Omental fat pad (tissue), 4 donors: ENCODE measurements at places on chromosomes 1 and 21.

DNA sequence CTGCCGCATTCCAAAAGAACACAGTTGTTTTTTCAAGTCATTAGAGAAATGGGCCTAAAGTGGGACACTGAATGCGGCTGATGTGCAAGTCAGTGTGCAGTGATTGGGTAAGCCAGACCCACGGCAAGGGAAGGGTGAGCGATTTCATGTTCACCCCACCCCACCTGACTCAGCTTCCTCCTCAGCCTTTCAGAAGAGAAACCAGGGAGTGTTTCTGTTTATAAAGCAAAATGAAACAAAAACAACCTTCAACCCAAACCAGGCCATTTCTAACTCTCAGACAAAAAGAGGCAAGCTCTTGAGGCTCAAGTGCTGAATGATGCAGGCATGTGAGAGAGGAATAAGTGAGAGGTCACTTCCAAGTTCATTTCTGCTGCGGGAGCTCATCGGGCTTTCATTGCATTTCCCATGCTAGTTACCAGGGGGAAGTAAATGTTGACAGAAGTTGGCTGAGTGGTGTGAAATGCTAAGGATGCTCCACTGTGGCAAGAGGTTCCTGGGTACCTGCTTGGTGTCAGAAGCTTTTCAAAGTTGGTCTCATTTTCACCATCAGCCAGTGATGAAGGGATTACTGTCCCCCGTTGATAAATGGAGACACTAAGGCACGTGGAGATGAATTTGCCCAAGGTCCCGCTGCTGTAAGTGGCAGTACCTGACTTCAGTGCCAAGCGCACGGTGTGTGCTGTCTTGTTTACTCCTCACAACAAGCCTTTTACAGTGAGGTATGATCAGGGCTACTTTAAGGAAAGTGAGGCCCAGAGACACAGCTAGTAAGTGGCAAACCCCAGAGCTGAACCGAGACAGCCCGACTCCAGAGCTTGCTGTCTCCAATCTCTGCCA, 29.1 kb downstream of the STPG1 start:
- DNase-seq: no peak

GRCh38 chr1:27143401-27143800, 11.5 kb downstream of the SLC9A1 start:
- no peak for DNase-seq

- DNase-seq: no peak
Measured at GRCh38 chr21:43893536-43894205, 28.6 kb downstream of the AGPAT3 start.

DNA sequence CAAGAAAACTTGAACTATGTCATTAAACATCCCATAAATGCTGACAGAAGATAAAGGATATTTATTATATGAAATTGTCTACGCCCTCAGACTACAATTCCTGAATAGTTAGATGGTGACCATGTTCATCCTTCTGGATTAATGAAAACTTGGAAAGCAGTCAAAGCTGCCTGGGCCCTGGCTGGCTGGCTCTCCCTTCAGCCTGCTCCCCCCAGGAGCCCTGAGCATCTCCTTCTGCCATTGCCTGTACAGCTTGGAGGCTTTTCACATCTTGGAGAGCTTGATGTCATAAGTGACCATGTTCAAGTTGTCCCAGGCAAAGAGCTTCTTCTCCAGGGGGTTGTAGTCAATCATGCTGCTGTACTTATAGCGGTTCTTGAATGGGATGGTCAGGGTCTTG, 13.6 kb downstream of the MYOCOS start:
- no peak for DNase-seq

- no peak for DNase-seq
Measured at GRCh38 chr1:20654104-20654690, 7.0 kb downstream of the DDOST start.

GRCh38 chr1:32984455-32985171, 20.0 kb upstream of the RNF19B start:
- no peak for DNase-seq

DNA sequence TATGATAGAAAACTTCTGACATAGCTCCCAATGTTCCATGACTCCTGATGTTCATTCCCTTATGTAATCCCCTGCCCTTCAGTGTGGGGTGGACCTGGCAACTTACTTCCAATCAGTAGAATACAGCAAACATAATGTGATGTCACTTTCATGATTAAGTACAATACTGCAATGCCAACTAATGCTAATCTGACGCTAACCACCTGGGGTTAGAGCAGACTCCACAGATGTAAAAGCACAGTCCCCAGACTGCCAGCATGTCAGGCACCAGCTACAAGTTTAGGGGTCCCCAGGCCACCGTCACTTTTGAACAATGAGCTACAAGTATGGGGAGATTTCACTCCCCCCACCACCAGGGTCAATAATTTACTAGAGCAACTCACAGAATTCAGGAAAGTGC, 32.3 kb upstream of the FBXO28 start:
- no peak for DNase-seq

DNA sequence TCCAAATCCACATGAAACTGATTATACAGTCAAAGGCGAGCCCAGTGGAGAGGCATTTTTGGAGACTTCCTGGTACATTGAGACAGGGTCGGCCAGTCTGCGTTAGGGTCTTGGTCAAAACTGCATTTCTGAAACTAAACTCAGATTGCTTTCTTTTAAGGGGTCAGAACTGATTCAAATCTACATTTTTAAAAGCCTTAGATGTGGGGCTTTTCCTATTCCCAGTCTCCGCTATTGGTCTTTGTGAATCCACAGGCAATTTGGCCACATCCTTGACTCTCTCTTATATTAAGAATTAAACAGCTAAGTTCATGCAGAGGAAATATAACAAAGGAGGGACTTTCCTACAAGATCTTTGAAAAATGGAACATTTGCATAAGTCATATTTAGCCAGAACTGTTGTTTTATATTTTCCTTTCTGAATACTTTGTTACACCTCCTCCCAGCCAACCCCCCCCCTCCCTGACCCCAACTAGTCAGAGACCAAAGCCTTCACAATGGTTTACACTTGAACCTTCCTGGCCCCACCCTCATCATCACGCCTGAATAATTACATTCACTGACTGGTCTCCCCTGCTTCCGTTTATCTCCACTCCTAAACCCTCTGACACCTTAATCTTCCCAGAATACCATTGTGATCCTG, 30.9 kb downstream of the SELL start:
- no peak for DNase-seq

GRCh38 chr1:16438924-16439323, 1.6 kb upstream of the NECAP2 start:
- DNase-seq: no peak

- DNase-seq: no peak
Measured at GRCh38 chr1:92708368-92708950, 76.4 kb downstream of the EVI5 start.

DNA sequence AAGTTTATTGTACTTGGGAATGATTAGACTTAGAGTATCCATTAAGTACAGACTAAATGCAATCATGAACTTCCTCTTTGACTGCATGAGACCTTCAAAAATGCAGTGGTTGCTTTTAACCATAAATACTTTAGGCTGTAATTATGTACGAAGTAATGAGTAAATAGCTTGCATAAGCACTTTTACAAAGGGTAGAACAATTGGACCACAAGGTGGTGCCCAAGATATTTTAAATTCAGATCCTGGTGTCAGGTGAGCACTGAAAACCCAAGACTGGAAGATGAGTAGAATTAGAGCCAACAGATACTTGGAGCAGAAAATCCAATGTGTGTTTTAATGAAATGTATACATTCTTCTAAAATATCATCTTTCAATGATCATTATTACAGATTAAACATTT, 43.4 kb upstream of the RHOU start:
- DNase-seq: no peak

GRCh38 chr1:235513495-235514366, 9.5 kb upstream of the B3GALNT2 start:
- DNase-seq: no peak

DNA sequence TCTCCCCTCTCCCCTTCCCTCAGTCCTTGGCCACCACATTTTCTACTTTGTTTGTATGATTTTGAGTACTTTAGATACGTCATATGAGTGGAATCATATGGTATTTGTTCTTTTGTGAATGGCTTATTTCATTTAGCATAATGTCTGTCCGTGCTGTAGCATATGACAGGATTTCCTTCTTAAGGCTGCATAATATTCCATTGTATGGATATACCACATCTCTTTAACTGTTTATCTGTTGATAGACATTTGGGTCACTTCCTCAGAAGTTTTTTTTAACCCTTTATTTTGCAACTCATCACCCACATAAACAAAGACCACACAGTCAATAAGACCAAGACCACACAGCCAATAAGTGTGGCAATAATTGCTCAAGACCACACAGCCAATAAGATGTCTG, 24.9 kb downstream of the FAM163A start:
- DNase-seq: no peak

- DNase-seq: no peak
Measured at GRCh38 chr21:16492892-16493291, 763.1 kb downstream of the USP25 start.

GRCh38 chr1:172940174-172940855, 110.4 kb downstream of the TNFSF18 start:
- DNase-seq: no peak

GRCh38 chr1:8283058-8283884, 34.6 kb upstream of the SLC45A1 start:
- DNase-seq: no peak

- no peak for DNase-seq
Measured at GRCh38 chr21:26067836-26068594, 102.6 kb downstream of the APP start.

DNA sequence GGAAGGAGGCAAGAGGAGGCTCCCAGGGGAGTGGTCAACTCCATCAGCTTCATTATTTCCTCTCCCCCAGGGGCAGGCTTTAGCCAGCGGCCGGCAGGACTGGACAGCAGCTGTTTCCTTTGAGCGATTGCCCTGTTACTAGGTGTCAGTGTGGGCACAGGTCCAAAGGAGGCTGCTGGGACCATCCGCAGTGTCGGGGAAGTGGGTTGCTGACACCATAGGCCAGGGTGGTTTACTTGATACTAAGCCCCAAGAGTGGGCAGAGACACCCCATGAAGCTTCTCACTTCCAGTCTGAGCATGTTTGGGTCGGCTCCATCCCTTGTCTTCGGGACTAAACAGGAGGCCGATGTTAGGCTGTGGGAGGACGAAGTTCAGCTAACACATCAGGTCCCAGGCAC, 63.6 kb downstream of the KAZN start:
- DNase-seq: no peak

GRCh38 chr1:163912170-163912884, 590.6 kb downstream of the NUF2 start:
- DNase-seq: no peak

GRCh38 chr1:203103829-203104495, 18.1 kb upstream of the MYOG start:
- no peak for DNase-seq

- no peak for DNase-seq
Measured at GRCh38 chr1:42003433-42003832, 84.7 kb upstream of the HIVEP3 start.

DNA sequence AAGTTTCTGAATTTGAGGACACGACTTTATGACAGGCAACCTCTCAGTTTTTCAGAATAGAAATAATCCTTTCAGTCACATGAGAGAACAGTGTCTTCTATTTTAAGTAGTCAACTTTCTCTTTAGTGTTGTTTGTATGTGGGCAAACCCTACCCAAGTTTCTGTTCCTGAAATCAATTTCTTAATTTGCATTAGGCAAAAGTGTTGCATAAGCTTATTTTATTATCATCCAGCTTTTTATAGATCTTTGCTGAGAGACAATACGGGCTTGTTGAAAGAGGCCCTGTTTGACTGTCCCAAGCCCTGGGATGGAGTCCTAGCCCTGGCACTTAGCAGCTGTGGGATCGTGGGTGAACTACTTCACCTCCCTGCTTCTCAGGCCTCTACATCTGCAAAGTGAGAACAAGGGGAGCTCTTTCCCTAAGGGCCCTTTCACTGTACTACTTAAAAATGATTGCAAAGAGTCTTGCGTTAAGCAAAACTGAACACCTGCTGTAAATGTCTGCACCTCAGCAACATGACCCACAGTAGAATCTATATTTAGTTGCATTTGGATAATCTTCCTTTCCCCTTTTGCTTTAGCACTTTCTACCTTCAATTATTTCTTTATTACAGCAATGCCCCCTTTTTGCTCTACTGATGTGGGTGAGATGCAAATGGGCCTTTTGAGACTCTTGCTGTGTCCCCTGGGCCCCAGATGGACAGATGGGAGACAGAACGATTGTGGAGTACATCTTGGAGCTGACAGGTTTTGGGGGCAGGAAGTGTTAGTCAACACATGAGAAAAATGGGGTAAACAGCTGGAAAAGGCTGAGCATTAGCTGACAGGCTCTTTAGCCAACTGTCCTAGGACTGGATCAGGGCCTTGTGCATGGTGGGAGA, 41.0 kb upstream of the SCAF4 start:
- no peak for DNase-seq

- no peak for DNase-seq
Measured at GRCh38 chr1:93448292-93448982, 519 bp downstream of the FNBP1L start.

DNA sequence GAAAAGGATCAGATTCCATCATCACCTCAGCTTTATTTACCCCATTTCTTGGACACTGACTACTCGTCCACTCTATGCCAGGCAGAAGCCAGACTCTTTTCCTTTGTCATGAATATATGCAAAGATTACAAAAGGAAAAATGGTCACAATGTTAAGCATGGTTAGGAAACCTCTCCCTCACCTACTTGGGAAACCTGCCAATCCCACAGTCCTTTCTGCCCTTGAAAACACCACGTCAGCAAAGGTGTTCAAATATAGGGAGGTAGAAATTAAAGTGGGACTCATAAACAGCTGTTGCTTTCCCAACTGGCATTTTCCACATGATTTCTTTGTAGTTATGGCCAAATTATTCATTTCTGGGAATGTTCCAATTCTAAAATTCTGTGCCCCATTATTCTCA, 16.2 kb upstream of the ATP13A2 start:
- no peak for DNase-seq

GRCh38 chr21:27300770-27301169, 333.9 kb upstream of the ADAMTS5 start:
- DNase-seq: no peak

DNA sequence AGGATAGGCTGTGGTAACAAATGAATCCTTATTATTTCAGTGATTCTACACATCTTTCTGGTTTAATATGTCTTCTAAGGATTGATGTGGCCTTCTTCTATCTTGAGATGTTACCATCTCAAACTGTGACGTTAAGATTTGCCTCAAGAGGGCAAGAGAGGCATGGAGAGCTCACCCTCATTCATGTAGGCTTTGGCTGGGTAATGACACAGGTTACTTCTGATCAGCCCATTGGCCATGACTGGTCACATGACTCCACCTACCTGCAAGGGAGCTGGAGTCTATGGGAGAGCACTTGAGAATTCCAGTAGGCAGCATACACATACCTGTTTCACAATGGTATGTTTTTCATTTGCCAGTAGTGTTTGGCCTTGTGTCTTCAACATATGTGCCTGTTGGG, 30.0 kb downstream of the CACHD1 start:
- no peak for DNase-seq

DNA sequence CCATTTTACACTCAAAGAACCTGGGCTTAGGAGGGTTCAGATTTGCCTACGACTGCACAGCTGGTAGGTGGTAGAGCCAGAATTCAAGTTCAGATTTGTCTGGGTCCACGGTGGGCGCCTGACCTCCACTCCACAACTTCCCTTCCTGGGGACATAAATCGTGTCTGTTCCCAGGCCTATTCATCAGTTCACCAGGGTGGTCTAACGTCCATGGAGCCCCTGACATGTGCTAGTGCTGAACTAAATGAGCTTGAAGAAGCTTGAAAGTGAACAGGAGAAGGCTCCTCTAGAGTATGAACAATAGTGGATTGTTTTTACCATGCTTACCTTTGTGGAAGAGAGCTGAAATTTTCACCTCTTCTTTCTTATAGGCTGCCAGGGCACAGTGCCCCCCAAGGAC, 32.5 kb upstream of the KIF1B start:
- DNase-seq: no peak

- no peak for DNase-seq
Measured at GRCh38 chr1:36706416-36706815, 223.7 kb upstream of the CSF3R start.
